Activated T-helper 2 cell treated with anti-CD3 and anti-CD28 coated beads, Interferon-gamma antibody, Interleukin-2, Interleukin-4, amounts not matched to agents 10 μg/mL and 5 μg/mL and 100 μg/mL, durations not matched to agents 14 hours and 24 hours and 36 hours (primary cell): ENCODE measurements at places on chromosomes 6 and 20. TPM values are rescaled to one million over a fixed set of nuclear protein-coding genes. Genes with fewer than 3 reads are reported as not detected.

ZGPAT gene
- 29.0 and 36.1 TPM in 2 replicates for total RNA-seq

NEURL2 gene
- 2.0 and 3.3 TPM in 2 replicates for total RNA-seq

FOXC1 gene
- total RNA-seq = 0.05 and 0.07 TPM in 2 replicates

GRM1 gene
- not detected in 2 replicates for total RNA-seq

ZNF311 gene
- total RNA-seq = 0.59 and 0.87 TPM in 2 replicates

RAE1 gene
- 46.8 and 48.1 TPM in 2 replicates for total RNA-seq

SYCP2 gene
- 4.6 and 4.9 TPM in 2 replicates for total RNA-seq

NKX2-4 gene
- total RNA-seq = not detected in 2 replicates

TRPC4AP gene
- total RNA-seq = 52.3 and 52.4 TPM in 2 replicates

PPP1R16B gene
- 109 and 111 TPM in 2 replicates for total RNA-seq

MCCD1 gene
- total RNA-seq = not detected in 2 replicates

REM1 gene
- total RNA-seq = not detected in 2 replicates

LINC00237 gene
- not detected in 2 replicates for total RNA-seq

PTPRT gene
- not detected in 2 replicates for total RNA-seq

SLC2A10 gene
- not detected in 2 replicates for total RNA-seq

TFAP2D gene
- not detected in 2 replicates for total RNA-seq

TBXT gene
- total RNA-seq = not detected in 2 replicates

TFAP2A gene
- total RNA-seq = 0.23 TPM in 1 of 2 replicates, not detected in the other

TINAG gene
- total RNA-seq = not detected in 2 replicates

BTN1A1 gene
- not detected in 2 replicates for total RNA-seq

JAG1 gene
- 2.8 and 3.1 TPM in 2 replicates for total RNA-seq

PRKN gene
- 0.51 TPM in 1 of 2 replicates, not detected in the other for total RNA-seq

FAM184A gene
- 2.6 and 2.9 TPM in 2 replicates for total RNA-seq

IRF4 gene
- 1,053 and 1,062 TPM in 2 replicates for total RNA-seq

KIAA1755 gene
- not detected in 2 replicates for total RNA-seq

STX11 gene
- total RNA-seq = 19.2 and 19.7 TPM in 2 replicates

COL11A2 gene
- 0.34 and 0.37 TPM in 2 replicates for total RNA-seq

CNBD2 gene
- 3.6 and 4.4 TPM in 2 replicates for total RNA-seq
